NCI-H2107 (cell line): ENCODE measurements at places on chromosomes 1 and 21.

GRCh38 chr1:219188331-219188803 is 14.7 kb downstream of the LYPLAL1 start:
- no peak for DNase-seq

GRCh38 chr1:228077565-228078330 is 4.8 kb upstream of the ARF1 start:
- DNase-seq: no peak

DNA sequence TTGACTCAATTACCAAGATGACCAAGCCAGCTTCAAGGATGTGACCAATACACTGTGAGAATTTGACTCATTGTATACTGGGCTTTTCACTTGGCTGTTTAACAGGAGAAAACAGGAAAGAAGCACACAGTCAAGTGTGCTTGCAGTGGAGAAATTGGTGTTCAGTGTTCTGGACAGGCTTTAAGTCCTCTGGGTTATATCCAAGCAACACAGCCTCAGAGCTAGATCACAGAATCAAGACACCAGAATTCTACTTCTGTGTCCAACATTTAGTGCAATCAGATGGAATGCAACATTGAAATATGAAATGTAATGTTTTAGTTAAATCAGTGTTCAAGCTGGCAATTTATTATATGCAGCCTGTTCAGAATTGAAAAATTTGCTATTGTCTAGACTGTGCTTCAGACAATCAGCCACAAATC is 694.4 kb downstream of the LTN1 start:
- DNase-seq: no peak

- DNase-seq: no peak
Measured at GRCh38 chr1:55993646-55994318, 585.6 kb downstream of the PLPP3 start.

DNA sequence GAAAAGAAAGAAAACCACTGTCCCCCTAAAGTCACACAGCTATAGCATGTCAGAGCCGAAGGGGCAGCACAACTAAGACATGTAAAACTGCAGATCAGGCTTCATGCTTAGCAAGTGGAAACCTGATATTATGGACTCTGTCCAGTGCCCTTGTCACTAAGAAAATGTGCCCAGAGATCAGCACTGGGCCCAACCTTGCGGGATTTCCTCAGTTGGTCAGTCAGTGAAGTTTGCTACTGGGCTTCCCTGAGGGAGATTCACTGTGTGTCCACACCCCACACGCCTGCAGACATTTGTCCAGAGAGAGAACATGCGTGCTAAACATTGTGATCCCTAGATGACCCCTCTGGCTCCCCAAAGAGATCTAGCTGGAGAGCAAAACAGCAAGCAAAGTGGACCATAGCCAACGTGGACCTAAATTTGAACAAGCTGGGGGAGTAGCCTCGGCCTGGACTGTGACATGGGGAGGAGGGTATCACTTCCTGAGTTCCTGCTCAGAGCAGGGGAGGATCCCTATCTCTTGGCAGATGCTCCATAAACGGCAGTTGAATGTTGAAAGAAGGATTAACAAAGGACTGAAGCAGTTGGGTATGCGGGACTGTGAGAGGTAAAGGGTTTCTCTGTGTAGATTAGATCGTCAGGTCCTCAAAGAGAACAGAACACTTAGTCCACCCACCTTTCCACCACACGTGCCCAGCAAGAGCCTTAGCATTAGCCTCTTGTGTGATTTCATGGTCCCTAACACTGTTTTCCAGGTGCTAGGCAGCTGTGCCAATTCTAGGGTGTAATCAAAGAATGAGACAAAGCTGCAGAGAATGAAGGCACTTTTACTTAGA is 53.6 kb downstream of the GLUL start:
- no peak for DNase-seq

DNA sequence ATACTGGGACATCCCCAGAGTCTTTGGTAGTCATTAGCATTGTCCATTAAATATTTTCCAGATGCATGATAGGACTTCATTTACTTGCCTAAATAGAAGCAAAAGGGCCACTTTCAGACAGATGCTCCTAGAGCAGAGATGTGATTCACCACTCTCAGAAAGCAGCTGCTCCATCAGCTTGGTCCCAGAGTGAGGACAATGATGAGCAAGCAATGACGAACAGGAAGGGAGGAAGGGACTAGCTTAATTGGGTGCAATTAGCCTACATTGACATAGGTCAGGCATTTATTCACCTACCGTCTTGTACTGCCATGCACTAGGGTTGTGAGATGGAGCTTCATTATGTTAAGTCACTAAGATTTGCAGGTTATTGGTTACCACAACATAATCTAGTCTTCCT is 85.1 kb upstream of the PLXNA2 start:
- DNase-seq: no peak

DNA sequence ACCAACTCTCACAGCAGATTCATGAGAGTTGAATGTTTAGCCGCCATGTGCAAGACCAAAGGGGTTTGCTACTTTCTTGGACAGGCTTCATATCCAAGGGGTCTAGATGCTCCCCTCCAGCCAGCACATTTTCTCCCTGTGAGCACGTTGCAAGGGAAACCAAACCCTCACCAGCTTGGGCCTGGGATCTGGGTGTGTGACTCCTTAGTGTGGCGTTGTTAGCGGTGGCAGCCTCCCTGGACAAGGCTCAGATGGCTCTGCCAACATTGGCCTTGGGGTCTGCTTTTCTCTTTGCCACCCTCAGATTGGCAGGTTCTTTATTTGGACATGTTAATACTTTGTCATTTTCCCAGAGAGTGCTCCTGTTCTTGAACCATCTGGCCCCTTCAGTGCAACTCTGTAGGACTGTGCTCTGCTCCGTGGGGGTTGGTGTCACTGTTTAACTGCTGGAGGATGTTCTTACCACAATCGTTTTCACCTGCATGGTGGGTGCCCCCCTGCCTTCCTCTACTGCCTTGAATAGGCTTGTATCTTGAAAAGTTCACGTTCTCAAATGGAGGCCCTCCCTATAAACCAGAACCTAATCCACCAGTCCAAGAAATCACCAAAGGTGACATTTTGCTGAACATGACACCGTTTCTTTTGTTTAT is 13.4 kb downstream of the ABCG1 start:
- peak; percentile 65 for DNase-seq

DNA sequence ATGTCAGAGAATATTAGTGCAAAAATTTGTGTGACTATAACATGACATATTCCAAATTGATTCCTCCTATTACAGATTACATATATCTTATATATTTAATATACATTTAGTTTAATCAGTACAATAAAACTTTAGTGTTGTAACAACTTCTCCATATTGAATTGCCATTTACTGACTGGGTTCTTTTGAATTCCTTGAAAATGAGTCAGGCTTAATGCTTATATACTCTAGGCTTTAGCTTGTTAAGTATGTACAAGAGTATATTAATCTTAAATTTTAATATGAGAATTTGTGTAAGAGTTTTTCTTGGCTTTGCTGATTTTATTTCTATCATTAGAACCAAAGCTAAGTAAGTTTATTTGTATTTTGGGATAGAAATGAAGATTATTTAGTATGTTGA is 40.3 kb downstream of the XPR1 start:
- DNase-seq: no peak

- no peak for DNase-seq
Measured at GRCh38 chr1:150094734-150095265, 27.2 kb downstream of the VPS45 start.

GRCh38 chr1:68570871-68571270 is 74.0 kb upstream of the DEPDC1 start:
- no peak for DNase-seq

DNA sequence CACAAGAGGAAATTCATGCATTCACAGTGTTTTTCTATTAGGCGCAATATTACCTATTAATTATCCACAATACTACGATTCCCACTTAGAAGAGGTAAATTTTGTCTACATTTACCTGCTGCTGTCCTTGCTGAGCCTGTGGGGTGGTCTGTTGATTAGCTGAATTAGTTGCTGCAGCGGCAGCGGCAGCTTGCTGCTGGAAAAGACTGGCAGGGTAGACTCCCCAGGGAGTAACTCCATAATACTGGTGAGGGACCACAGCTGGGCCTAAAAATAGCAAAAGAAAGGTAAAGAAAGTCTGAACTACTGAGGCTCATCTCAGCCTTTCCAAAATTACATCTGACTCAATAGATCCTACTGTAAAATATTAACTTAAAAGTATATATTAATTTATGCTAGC is 66.0 kb upstream of the SDC3 start:
- DNase-seq: no peak

DNA sequence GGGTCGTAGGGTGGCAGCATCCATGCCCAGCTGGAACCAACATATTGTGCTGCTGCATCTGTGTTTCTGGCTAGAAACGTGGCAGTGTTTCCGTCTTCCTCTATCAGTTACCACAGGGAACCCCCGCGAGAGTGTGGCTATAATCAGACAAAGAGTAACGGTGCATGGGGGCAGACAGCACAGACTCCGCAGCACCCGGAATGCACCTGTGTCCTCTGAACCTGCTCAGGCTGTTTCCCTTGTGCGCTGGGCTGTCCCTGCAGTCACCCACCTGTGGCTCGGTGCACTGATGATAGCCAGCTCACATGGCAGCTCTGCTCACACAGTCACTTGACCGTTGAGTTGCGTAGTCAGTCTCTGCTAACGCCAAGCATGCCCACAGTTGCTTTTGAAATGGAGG is 11.4 kb upstream of the PCBP3 start:
- no peak for DNase-seq

DNA sequence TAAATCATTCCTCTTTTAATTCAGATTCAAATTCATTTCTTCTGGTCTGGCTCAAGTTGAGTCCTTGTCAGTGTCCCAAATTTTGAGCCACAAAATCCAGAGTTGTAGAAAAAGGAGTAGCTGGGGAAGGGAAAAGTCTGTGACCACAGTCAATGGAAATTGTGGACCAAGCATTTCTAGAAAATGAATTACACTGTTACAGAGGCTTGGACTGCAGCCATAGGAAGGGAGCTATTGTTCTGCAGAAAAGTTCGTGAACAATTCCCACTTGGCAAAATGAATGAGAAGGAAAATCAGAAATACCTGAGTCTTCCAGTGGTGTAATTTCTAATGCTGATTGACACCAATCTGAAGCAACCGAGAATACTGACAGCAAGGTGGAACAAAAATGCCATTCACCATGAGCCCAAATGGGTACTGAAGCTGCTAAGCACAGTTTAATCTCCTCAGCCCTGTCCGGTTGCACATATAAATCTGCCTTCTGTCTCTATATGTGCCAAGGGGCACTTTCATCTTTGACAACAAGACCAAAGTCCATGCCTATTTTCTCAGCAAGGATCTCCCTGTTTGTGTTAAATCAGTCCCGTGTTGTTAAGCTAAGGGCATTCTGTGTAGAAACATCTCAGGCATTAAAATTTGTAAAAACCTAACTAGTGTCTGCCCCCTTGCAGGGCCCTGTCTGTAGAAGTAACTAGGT is 51.3 kb downstream of the TEX35 start:
- no peak for DNase-seq

- DNase-seq: no peak
Measured at GRCh38 chr1:96843196-96843595, 121.6 kb downstream of the PTBP2 start.

GRCh38 chr1:174397261-174397660 is 50.5 kb upstream of the GPR52 start:
- DNase-seq: no peak

DNA sequence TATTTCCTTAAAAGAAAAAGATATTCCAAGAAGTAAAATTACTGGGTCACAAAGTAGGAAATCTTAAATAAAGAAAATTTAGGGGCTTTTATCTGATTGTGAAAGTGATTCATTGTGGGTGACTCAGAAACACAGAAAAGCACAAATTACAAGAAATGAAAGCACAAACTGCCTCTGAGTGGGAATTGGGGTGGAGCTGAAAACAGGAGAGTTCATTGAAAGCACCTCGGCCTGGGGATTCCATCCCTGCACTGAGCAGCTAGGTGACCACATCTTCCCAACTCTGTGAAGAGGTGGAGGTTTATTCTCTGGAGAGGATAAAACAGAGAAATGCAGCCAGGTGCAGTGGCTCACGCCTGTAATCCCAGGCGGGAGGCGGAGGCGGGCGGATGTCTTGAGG is 7.4 kb downstream of the GJA4 start:
- DNase-seq: no peak

DNA sequence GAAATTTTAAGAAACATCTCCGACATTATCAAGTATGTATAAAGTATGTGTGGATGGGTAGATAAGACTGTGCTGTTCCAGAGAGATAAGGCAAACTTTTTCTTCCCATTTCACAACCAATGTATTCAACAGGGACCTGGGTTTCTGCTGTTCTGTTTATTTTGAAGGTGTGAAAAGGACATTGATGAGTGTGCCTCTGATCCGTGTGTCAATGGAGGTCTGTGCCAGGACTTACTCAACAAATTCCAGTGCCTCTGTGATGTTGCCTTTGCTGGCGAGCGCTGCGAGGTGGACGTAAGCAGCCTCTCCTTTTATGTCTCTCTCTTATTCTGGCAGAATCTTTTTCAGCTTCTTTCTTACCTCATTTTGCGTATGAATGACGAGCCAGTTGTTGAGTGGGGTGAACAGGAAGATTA is 174.0 kb downstream of the CRB1 start:
- DNase-seq: no peak

GRCh38 chr1:204846546-204846945 is 24.1 kb upstream of the NFASC start:
- DNase-seq: peak; percentile 59

DNA sequence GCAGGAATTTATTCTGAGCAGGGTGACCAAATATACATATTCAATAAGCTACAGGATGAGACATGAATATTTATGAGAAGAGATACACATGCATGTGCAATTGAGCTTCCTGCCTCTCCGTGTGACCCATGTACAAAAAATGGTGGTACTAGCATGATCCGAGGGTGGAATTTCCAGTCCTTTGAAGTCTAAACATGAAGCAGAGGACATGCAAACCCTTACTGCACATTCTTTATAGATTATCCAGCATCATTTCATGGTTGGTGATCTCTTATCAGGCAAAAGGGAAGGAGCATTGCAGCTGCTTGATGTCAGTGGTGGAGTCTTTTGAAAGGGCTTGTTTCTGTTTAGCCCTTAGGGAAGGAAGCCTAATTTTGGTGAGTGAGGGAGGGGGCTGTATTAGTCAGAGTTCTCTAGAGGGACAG is 448.6 kb downstream of the SETD4 start:
- DNase-seq: no peak

GRCh38 chr1:109547463-109548320 is 723 bp upstream of the GNAI3 start:
- no peak for DNase-seq

GRCh38 chr1:145879775-145880174 is 5.9 kb downstream of the ANKRD35 start:
- DNase-seq: peak; percentile 99

DNA sequence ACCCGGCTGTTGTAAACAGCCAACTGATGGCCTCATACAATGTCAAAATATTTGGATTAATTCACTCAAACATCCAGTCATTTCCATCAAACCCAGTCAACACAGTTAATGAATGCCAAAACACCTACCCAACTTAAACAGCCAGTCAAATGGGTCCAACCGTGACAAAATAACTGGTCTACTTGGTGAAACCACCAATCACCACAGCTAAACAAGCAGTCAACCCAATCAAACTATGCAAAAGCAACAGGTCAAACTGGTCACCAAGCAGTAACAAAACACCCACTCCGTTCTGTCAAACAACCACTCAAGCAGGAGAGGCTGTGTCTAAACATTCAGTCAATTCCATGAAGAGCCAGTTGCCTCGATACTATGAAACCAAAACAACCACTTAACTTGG is 119.2 kb downstream of the FOXD2 start:
- no peak for DNase-seq
